Activated naive CD4-positive, alpha-beta T cell treated with anti-CD3 and anti-CD28 coated beads for 36 hours (primary cell): ENCODE measurements at places on chromosomes 3 and 15.

DNA sequence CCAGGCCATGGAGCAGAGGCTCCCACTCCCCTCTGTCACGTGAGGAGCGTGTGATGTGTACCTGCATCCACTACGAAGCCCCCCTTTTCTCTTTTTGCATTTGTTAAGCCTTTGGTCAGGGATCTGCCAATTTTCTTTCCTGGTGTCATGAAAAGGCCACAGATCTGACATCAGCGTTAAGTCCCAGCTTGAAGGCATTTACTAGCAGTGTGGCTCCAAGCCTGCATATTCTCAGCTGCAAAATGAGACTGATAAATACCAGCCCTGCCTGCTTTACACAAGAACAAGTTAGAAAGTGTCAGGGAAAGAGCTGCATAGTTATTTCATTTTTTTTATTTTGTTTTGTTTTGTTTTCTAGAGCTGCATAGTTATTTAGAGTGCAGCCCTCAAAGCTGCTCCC, 2.3 kb upstream of the ANKRD63 start:
- H3K27ac ChIP-seq: no peak overlapping the region
- no peaks in the 10 kb centered on the region for H3K36me3 ChIP-seq
- no peak for DNase-seq
- peaks cover 12% of the 10 kb centered on the region for H3K27me3 ChIP-seq
- H3K4me1 ChIP-seq: peaks cover 4% of the 10 kb centered on the region

GRCh38 chr15:83682476-83683088, 28.7 kb downstream of the ADAMTSL3 start:
- H3K4me1 ChIP-seq: no peaks in the 10 kb centered on the region
- no peak overlapping the region for H3K27ac ChIP-seq
- H3K27me3 ChIP-seq: peaks cover 12% of the 10 kb centered on the region
- H3K4me3 ChIP-seq: no peak overlapping the region
- H3K36me3 ChIP-seq: no peaks in the 10 kb centered on the region
- DNase-seq: no peak

DNA sequence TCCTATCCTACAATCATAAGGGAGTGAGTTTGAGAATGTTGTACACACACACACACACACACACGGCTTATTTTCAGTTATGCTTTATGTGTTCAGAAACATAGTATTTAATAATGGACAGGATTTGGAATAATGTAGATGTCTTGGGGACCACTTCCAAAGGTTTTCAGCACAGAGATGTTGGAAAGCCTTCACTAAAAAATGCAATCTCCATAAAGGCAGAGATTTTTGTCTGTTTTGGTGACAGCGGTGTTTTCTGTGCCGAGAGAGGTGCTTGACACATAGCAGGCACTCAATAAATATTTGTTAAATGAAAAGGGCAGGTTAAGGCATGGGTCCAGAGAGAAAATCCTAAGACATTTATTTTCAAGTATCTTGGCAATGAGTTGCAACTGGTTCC, 428.2 kb upstream of the RGMA start:
- no peak overlapping the region for H3K27ac ChIP-seq
- H3K36me3 ChIP-seq: no peaks in the 10 kb centered on the region
- no peak for DNase-seq
- no peaks in the 10 kb centered on the region for H3K4me1 ChIP-seq

- H3K27ac ChIP-seq: no peak overlapping the region
- no peaks in the 10 kb centered on the region for H3K36me3 ChIP-seq
- no peaks in the 10 kb centered on the region for H3K27me3 ChIP-seq
Measured at GRCh38 chr3:192331749-192332385, 395.5 kb downstream of the FGF12 start.

DNA sequence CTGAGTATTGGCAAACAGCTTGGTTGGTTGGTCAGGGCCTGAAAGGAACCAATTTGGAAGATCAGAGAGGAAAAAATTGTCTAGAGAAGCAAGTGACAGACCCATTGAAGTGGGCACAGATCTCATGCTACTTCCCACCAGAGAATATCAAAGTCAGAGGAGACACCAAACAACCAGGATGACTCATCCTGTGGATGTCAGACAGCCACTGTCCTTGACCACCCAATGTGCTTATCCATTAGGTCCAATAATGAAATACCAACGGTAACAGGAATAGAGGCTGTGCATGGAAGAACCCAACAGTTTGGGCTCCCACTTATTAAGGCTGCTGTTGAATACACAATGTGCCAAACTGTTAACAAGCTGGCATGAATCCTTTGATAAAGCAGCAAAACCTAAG, 323.1 kb upstream of the ATP11B start:
- no peaks in the 10 kb centered on the region for H3K4me1 ChIP-seq
- no peaks in the 10 kb centered on the region for H3K36me3 ChIP-seq
- H3K27me3 ChIP-seq: no peaks in the 10 kb centered on the region
- DNase-seq: no peak

DNA sequence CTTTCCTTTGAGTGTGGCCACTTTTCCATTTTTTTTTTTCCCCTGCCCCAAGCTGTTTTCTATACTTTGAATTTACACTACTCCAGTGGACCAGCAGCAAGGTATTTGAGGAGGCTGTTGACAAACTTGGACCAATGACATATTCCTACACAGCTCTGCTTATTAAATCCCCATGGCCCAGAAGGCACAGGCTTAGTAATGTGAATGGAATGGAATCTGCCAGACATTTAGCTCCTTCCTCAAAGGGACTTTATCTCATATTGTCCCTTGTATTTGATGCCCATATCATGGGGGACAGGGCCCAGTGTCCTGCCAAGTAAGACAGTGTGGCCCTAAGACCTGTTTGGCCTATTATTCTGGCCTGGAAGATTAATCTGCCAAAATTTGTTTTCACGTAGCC, 107.5 kb downstream of the CHCHD6 start:
- H3K36me3 ChIP-seq: peaks cover 4% of the 10 kb centered on the region
- no peaks in the 10 kb centered on the region for H3K27me3 ChIP-seq
- no peak overlapping the region for H3K27ac ChIP-seq
- DNase-seq: no peak

DNA sequence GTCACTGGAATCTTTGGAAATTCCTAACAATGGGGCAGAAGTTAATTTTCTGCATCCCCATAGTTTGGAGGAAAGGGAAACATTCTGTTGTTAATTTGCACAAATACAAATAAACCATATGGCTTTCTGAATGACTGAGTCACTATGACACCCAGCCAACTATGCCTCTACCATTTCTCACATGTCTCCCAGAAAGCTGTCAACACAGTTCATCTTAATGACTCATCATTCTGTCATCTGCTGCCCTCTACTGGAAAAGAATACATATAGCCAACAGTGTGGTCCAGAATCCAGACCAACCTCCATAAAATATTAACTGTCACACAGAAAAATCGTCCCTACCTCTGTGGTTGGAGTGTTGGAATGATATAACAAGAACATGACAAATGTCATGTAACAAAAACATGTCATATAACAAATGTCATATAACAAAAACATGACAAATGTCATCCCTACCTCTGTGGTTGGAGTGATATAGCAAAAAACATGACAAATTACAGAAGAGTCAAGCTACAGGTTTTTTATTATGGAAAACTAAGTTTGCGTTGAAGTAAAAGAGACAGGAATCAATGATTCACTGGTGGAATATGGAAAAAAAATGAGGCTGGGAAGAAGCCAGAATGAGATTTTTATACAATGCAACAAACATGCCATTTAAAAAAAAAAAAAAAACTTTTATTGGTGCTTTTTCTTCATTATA, 47.7 kb upstream of the GYG1 start:
- DNase-seq: peak; percentile 28
- H3K27ac ChIP-seq: no peak overlapping the region
- no peak overlapping the region for H3K4me3 ChIP-seq
- no peaks in the 10 kb centered on the region for H3K36me3 ChIP-seq
- H3K27me3 ChIP-seq: no peaks in the 10 kb centered on the region

DNA sequence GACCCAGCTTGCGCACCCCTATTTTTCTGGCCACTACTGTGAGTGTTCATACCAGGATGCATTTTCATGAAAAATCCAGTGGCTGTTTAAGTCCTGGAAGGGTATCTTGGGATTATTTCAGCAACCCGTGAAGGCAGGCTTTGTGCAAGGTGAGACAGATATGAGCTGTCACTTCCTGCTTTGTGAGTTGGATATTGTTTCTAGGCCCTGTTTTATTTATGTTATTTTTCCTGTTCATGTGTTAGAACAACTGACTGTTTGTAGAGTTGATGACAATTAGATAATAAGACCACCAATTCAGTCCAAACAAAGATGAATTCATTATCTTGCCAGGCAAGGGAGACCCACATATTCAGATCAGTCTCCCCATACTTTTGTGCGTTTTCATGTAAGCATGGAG, 42.5 kb downstream of the ZBTB38 start:
- peak overlapping the region; percentile 56 for H3K4me3 ChIP-seq
- peak overlapping the region; percentile 97 for H3K27ac ChIP-seq
- peak; percentile 39 for DNase-seq
- H3K36me3 ChIP-seq: peaks cover 4% of the 10 kb centered on the region
- peaks cover 77% of the 10 kb centered on the region for H3K4me1 ChIP-seq
- no peaks in the 10 kb centered on the region for H3K27me3 ChIP-seq

GRCh38 chr3:58627941-58628340, 38.6 kb downstream of the FAM3D start:
- DNase-seq: no peak
- no peak overlapping the region for H3K4me3 ChIP-seq
- H3K36me3 ChIP-seq: no peaks in the 10 kb centered on the region

DNA sequence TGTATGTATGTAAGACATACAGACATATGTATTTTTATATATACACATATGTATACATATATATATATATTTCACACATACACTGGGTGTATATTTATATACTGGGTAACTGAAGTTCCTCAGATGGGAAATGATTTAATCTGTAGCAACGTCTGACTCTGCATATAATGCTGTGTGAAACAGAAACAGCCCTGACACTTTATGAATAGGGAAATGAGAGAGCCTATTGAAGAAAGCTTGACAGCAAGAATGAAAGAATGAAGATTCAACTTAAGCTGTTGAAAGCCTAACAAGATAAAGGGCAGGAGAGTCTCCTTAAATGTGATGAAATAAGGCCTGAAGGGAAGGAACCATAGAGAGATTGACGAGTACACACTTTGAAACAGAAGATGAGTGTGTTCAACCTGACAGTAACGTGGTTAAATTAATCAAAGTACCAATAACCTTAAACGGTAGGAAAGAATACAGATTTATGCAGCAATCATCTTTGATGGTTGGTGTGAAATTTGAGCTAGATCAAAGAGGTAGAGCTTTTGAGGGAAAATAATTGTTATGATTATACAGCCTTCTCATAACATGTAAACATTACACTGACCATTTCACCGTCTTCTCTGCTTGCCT, 169.9 kb downstream of the MECOM start:
- no peak for DNase-seq
- no peaks in the 10 kb centered on the region for H3K36me3 ChIP-seq
- no peaks in the 10 kb centered on the region for H3K4me1 ChIP-seq
- H3K27ac ChIP-seq: no peak overlapping the region
- peaks cover 3% of the 10 kb centered on the region for H3K27me3 ChIP-seq

GRCh38 chr3:186133980-186134379, 25.1 kb upstream of the ETV5 start:
- H3K27ac ChIP-seq: no peak overlapping the region
- H3K4me3 ChIP-seq: no peak overlapping the region
- H3K4me1 ChIP-seq: no peaks in the 10 kb centered on the region

GRCh38 chr3:114253505-114253904, 16.1 kb upstream of the ZNF80 start:
- H3K4me3 ChIP-seq: no peak overlapping the region
- peaks cover 7% of the 10 kb centered on the region for H3K4me1 ChIP-seq
- H3K27ac ChIP-seq: no peak overlapping the region
- no peak for DNase-seq
- no peaks in the 10 kb centered on the region for H3K36me3 ChIP-seq

- no peak overlapping the region for H3K4me3 ChIP-seq
- H3K36me3 ChIP-seq: no peaks in the 10 kb centered on the region
- no peak for DNase-seq
- H3K27ac ChIP-seq: peak overlapping the region; percentile 59
Measured at GRCh38 chr3:50594253-50594785, 17.3 kb downstream of the CISH start.

- H3K27ac ChIP-seq: no peak overlapping the region
- H3K36me3 ChIP-seq: no peaks in the 10 kb centered on the region
- no peak overlapping the region for H3K4me3 ChIP-seq
- H3K27me3 ChIP-seq: no peaks in the 10 kb centered on the region
Measured at GRCh38 chr3:147305533-147306250, 100.7 kb downstream of the ZIC4 start.

DNA sequence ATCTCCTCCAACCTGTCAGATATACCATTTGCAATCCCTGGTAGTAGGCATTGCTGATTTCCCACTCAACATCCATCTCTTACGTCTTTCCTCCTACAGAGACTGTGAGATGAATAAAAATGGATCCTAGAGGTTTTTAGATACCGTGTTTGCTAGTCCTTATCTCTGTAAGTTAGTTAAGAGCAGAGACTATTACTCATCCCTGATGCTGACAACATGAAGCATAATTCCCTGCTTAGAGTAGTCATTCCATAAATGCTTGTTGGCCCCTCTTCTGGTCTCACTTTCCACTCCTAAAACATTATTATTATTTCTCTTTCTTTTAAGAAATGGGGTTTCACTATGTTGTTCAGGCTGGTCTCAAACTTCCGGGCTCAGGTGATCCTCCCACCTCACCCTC, 136.2 kb downstream of the RTP4 start:
- no peaks in the 10 kb centered on the region for H3K4me1 ChIP-seq
- H3K27ac ChIP-seq: no peak overlapping the region
- no peak for DNase-seq
- H3K4me3 ChIP-seq: no peak overlapping the region
- peaks cover 12% of the 10 kb centered on the region for H3K27me3 ChIP-seq

DNA sequence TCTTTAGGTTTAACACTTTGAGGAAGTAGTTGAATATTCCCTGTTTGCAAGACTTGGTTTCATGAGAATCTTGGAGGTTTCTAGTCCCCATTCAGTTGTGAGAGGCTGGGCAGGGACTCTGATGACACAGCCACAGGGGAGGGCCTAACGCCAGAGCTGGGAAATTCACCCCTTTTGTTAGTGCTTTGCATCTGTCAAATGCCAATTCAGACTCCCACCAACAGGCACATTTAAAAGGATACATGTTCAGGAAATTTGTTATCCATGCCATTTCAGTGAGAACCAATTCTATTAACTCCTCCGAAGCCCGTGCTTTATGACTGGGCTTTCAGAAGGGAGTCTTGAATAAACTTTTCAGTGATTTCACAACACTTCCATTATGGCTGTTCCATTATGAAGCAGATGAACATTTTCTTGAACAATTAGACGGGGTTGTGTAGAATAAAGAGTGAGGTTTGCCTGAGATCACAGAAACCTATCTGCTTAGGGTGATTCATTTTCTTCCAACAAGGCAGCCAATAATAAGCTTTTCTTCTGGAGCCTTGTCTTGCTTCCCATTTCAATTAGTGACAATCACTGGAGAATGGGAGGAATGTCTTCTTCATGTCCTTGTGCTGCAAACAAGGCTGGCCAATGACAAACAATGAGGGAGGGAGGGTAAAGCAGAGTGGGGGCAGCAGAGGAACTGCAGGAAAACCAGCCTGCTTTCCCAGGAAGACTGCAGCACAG, 90.6 kb downstream of the SOX14 start:
- H3K27ac ChIP-seq: no peak overlapping the region
- H3K4me3 ChIP-seq: no peak overlapping the region
- H3K4me1 ChIP-seq: no peaks in the 10 kb centered on the region
- no peak for DNase-seq
- no peaks in the 10 kb centered on the region for H3K36me3 ChIP-seq
